ENCODE measurements at places on chromosomes 1 and 21. TPM values are rescaled to one million over a fixed set of nuclear protein-coding genes. Genes with fewer than 3 reads are reported as not detected.
A peak's percentile ranks its signal among the peaks of the same experiment; 100 is the strongest.

Gene TSSK3
- 1.5 TPM for total RNA-seq

DNA sequence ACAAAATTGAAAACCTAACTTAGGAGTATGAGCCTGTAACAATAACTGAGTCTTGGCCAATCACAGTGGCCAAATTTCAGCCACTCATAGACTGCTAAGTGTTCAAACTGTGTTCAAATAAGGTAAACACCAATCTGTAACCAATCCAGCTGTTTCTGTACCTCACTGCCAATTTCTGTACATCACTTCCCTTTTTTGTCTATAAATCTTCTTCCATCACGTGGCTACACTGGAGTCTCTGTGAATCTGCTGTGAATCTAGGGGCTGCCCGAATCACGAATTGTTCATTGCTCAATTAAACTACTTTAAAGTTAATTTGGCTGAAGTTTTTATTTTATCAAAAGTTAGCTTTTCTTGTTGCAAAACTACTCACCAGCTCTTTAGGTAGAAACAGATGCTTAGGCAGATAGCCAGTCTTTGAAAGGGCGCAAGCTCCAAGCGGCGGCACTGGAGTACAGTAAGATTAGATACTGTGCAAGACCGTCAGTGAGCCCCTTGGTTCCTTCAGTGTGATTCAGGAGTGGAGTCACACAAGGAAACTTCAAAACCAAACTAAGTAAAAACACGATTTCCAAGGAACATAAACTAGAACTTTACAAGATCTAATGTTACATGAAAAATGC is 43.2 kb upstream of the ADGRL2 start:
- no peak for DNase-seq

DNA sequence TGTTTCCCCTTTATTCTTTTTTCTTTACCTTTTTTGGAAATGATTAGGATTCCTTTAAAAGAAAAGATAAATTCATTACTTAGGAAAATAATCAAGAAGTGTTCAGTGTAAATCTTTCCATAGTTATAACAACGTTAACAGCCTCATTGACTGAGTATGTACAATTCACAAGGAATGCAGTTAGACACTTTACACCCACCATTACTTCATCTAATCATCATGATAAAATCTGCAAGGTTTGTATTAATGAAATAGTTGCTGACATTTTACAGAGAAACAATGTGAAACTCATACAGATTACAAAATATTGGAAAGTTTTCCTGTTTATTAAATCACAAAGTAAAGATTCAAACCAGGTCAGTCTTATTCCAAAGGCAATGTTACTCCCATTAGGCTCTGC is 59.3 kb upstream of the NEGR1 start:
- DNase-seq, result no peak

GRCh38 chr1:232059726-232060374 is 433.3 kb downstream of the DISC1 start:
- no peak for DNase-seq

- peak; percentile 39 for DNase-seq
These were observed 54.3 kb downstream of the WNT9A start for GRCh38 chr1:227893300-227893948.

GRCh38 chr1:226995365-226996332 is 55.6 kb downstream of the COQ8A start:
- no peak for DNase-seq

Gene SPRR2E
- total RNA-seq, result not detected

Gene LCE6A
- total RNA-seq, result not detected

Gene UBXN10
- 0.44 TPM for total RNA-seq

Gene LENEP
- total RNA-seq, result 1.3 TPM

DNA sequence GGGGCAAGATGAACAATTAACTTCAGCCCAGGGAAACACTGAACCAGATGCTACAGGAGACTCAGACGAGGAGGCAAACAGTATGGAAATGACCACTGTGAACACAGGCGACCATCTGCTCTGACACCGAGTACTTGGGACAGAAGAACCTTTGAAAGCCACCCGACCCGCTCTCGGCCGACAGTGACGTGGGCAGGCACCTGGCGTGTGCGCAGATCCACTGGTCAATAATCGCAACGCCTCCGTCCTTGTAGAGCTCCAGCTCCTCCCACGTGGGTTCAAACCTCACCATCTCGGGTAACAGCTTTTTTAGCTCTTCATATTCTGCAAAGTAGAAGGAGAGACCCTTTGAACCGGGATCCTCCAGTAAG is 20.3 kb downstream of the POFUT2 start:
- DNase-seq, result no peak

DNA sequence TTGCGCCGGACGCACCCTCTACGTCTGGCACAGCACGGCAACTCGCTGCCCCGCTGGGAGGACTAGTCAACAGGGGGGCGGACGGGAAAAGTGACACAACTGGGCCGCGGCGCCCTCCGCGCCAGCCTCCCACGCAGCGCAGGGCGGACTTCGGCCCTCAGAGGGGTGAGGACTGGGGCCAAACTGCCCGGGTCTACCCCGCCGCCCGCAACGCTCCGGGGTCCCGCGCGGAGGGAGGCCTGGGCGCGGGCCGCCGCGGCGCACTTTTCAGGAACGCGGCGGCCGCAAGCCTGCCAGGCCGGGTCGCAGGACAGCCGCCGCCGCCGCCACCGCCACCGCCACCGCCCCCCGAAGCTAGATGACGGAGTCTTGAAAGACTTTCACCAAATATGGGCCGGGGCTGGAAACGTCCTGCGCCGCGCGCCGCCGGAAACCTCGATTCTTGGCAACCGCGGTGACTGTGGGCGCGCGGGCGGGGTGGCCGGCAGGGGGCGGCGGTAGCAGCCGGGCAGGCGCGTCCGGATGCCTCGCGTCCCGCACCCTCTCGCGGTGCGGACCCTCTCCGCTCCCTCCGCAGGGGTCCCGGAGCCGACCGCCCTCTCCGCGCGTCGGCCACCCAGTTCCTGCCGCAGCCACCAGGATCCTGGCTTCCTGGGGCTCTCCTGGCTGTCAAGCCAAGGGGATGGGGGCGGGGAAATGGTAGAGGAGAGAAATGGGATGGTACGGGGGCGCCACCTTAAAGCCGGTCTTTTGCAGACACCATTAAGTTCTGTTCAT is 3.7 kb upstream of the CCN1 start:
- peak; percentile 91 for DNase-seq

Gene FMOD
- 0.32 TPM for total RNA-seq

DNA sequence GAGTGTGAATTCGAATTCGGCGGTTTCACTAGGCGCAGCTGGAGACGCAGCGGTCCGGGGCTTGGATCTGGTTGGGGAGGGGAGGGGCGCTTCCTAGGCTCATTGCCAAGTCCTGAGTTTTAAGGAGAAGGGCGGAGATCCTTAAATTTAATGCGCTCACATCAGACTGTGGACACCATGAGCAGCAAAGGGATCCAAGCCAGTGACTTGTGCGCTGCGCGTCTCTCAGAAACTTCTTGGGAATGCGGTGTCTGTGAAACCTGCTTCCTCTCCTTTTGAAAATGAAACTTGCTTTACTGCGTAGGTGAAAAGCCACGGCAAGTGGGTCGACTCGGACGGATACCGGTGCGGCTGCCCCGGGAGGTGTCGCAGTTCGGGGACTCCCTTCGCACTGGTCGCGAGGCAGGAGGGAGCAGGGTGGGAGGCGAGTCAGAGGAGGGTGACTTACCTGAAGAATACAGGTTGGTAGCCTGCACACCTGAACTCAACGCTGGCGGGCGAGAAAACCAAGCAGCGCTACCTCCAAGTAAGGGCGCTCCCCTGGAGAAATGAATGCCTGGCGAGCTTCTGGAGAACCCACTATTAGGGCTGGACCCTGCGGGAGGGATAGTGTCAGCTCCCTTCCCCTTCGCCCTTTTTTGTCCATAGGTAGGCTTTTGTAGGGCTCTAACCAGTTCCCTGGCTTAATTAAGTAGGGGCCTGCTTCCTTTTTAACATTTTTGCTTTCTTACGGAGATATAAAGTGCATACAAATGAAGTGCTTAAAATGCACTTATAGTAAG is 992 bp downstream of the TENT5C start:
- peak; percentile 54 for DNase-seq

DNA sequence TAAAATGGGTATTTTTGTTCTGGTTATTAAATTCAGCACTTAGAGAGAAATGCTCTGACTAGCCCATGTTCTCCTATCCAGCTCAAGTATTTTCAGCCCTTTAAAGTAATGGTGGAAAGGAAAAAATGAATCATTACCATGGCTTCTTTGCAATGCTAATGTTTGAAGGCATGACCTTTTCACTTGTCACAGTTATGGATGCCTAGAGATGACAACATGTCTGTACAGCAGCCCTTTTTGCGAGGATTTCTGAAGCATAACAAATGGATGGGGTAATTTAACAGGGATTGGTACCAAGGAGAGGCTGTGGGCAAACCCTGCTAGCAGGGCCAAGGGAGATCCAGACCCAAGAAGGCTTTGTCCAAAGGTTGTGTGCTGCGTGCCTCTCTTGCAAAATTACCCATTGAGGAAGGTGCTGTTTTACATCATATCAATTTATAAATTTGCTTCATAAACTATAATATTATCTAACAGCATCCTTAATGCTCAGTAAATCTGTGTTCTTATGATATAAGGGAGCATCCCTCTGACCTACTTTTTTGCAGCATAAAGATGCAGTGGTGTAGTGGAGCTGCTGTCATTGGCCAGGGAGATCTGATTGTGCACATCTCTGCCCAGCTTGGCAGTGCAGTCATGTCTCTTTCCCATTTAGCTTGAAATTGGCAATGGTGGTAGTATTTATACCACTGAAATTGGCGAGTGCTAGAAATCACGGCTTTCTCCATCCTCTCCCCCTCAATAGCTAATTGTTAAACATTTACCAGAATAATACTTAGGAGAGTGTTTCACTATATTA is 327.1 kb downstream of the PCP4 start:
- DNase-seq, result no peak

Gene KCNJ9
- 0.08 TPM for total RNA-seq

Gene CHRM3
- 5.0 TPM for total RNA-seq

Gene CDCP2
- not detected for total RNA-seq

DNA sequence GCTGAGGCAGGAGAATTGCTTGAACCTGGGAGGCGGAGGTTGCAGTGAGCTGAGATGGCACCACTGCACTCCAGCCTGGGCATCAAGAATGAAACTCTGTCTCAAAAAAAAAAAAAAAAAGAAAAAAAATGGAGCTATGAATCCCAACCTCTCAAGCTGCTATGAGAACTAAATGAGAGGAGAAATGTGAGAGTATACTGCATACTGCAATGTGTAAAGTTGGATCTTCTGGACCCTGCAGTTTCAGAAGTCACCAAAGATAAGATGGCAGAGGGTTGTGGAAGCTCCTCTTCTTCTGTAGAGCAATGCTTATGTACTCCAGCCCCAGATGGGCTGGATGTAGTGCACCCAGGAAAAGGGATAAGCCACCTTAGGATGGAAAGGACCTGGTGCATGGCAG is 55.6 kb downstream of the PLXNA2 start:
- no peak for DNase-seq

DNA sequence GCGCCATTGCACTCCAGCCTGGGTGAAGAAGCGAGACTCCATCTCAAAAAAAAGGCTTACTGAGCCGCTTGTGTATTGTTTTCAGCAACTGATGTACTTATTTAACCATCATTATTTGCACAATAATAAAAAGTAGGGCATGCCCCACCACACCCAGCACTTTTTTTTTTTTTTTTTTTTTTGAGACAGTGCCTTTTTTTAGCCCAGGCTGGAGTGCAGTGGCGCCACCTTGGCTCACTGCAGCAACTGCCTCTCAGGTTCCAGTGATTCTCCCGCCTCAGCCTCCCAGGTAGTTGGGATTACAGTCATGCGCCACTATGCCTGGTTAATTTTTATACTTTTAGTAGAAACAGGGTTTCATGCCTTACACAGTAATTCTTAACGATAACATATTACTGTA is 12.2 kb upstream of the TRNAU1AP start:
- DNase-seq, result no peak

GRCh38 chr1:35691571-35692220 is 27.0 kb downstream of the C1orf216 start:
- no peak for DNase-seq

Gene LCE2B
- not detected for total RNA-seq

Gene SLAMF6
- total RNA-seq, result not detected

DNA sequence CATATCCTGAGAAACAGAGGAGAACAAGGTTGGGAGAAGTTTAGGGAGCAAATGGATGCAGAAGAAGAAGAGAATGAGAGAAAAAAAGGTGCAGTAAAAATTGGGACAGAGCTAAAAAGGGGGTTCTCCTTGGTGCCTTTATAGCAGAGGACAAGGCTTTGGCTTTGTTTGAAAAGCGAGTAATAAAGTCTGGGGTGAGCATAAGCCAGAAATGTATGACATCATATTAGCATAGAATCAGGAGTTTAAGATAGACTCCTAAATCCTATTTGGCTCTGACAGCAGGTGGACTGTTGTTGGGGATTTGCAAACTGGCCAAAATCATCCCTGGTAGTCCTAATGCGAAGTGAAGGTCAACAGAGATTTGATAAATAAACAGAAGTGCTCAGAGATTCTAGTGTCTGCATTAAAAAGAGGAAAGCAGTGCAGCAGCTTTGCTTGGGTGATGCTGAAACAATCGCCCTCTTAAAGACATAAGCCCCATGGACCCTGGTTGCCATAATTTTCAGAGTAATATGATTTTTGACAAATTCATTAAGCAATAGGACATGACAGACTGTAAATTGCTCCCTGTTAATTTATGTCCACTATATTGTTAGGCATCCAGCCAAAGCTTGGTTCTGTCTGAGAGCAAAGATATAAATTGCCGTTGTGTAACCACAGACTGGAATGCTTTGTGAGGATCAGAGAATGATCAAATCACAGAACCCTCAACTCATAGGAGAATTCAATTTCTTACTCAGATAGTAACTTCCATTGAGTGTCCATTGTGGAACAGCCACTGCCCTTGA is 385.0 kb upstream of the NFIA start:
- no peak for DNase-seq

- DNase-seq, result no peak
These were observed 23.8 kb downstream of the IFNGR2 start for GRCh38 chr21:33427051-33427450.

- no peak for DNase-seq
These were observed 214.9 kb upstream of the L1TD1 start for GRCh38 chr1:61979729-61980128.

GRCh38 chr1:215768303-215768702 is 201.2 kb downstream of the KCTD3 start:
- no peak for DNase-seq

- DNase-seq, result no peak
These were observed 2.1 kb upstream of the EDN2 start for GRCh38 chr1:41486371-41487125.

DNA sequence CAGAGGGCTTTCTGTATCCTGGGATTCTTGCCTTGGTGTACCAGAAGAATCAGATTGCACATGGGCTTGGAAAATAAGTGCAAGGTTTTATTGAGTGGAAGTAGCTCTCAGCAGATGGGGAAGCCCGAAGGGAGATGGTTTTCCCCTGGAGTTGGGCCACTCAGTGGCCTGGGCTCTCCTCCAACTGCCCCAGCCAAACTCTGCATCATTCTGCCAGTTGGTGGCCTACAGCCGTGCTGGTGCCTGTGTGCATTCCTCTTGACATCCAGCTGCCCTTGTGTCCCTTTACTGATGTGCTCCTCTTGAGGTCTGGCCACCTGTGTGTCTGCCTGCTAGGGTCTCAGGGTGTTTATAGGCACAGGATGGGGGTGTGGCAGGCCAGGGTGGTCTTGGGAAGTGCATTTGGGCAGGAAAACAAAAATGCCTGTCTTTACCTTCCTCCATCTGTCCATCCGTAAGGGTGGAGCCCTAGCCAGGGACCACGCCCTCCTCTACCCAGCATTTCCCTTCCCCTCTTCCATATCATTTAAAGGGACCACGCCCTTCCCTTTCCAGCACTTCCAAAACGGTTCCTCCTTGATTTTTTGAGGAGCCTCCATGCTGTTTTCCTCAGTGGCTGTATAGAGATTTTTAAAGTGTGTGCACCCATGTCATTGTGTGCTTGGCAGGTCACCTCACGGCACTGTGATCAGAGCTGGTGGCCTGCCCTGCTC is 18.9 kb downstream of the SNAP47 start:
- no peak for DNase-seq

Data from H1 (cell line).